ENCODE measurements at places on chromosomes 6 and 20.

DNA sequence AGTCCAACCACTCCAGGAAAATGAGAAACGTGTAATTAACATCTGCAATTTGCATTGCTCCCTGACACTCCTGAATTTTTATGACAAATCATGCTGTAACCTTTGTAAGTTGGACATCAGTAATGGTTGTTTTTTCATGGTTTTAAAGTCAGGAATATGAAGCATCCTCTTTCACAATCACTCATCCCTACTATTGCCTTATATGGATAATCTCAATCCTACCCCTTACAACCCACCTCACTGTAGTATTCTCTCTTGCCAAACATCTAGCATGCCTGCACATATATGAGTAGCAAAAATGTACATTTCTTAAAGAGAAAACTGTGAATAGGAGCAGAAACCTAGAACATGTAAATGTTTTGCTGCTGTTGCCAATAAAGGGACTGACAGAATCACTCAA lies 729.5 kb downstream of the KIF16B start:
- DNase-seq, result no peak

DNA sequence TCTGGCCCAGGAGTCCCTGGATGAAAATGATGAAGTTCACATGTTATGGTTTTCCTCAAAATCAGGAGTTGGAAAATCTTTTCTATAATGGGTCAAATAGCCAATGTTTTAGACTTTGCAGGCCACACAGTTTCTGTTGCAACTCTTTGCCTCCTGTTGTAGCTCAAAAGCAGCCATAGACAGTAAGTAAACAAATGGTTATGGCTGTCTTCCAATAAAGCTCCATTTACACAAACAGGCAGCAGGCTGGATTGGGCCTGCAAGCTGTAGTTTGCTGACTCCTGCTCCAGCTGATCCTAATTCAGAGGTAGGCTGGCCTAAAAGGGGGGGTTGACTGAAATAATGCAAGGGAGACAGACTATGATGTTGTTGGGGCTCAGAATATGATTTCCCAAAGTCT lies 33.0 kb downstream of the METTL24 start:
- DNase-seq, result peak; percentile 27

DNA sequence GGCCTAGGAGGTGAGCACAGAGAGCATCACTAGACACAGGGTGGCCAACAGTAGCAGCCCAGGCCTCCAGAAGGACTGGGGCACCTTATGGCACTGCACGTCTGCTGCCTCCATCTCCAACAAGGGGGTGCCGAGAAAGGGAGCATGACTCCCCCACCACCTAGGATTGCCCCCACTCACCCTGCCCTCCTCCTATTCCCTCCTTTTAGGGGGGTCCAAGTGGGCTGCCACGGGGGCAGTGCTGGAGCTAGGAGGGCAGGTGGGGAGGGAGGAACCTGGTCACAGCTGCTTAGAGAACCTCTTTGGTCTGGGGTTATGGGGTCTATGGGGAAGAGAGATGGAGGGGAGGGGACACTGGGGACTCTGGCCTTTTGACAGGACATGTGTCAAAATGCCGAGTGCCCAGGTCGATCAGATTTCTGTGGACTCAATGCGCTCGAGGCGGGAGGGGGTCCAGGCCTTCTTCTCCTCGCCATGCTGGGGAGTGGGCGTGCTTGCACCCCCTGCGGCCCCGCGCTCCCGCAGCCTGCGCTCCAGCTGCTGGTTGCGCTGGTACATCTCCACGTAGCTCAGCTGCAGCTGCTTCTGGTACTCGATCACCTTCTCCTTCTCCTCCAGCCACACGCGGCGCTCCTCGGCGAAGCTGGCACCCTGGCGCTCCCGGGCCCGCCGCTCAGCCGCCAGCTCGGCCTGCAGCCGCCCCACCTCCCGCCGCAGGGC lies 4.5 kb upstream of the FASTKD5 start:
- DNase-seq, result no peak

- peak; percentile 23 for DNase-seq
Measured at GRCh38 chr6:90393232-90393884, 96.7 kb upstream of the BACH2 start.

DNA sequence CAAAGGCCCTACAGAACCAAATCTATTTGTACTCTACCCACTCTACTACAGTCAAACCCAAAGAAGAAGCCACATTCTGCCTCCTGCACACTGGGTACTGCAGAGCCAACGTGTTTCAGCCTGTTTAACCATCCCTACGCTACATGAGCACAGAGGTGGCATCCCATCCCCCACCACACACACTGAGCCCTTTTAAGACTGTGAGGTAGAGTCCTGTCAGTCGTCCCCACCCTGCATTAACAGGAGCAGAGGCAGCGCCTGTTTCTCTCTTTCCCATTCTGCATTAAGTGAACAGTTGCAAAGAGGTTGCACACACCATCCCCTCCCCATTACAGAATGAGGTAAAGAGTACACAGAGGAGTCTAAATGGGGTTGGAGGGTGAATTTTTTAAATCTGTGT lies 5.2 kb upstream of the RSPH4A start:
- no peak for DNase-seq

- DNase-seq, result no peak
Measured at GRCh38 chr6:147169529-147169928, 34.7 kb upstream of the STXBP5 start.

GRCh38 chr6:28280595-28281287 lies 631 bp upstream of the PGBD1 start:
- DNase-seq, result no peak

- no peak for DNase-seq
Measured at GRCh38 chr6:40378071-40378724, 209.0 kb downstream of the LRFN2 start.

- DNase-seq, result no peak
Measured at GRCh38 chr6:99114769-99115406, 167.1 kb upstream of the FBXL4 start.

- DNase-seq, result no peak
Measured at GRCh38 chr6:134909701-134910592, 40.0 kb downstream of the ALDH8A1 start.

- DNase-seq, result no peak
Measured at GRCh38 chr6:124430740-124431318, 531.4 kb upstream of the RNF217 start.

- DNase-seq, result no peak
Measured at GRCh38 chr6:22036699-22037098, 260.1 kb downstream of the PRL start.

DNA sequence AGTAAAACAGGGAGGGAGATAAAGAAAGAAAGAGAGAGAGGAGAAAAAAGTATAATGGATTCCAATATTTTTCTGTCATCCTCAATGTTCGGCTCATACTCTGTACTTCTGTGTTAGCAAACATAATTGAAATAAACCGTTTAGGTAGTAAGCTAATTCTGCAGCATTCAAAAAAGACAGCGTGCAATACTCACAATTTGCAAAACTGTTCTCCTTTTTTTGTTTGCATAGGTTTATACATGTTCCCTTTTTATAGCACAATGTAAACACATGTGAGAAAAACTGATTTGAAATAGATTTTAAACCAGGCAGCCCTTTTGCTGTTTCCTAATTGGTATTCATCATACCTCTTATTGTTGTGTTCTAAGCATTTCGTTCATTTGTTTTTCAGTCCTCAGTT lies 188.9 kb downstream of the PLCB1 start:
- DNase-seq, result no peak

- DNase-seq, result no peak
Measured at GRCh38 chr6:55569638-55570037, 9.4 kb downstream of the HMGCLL1 start.

DNA sequence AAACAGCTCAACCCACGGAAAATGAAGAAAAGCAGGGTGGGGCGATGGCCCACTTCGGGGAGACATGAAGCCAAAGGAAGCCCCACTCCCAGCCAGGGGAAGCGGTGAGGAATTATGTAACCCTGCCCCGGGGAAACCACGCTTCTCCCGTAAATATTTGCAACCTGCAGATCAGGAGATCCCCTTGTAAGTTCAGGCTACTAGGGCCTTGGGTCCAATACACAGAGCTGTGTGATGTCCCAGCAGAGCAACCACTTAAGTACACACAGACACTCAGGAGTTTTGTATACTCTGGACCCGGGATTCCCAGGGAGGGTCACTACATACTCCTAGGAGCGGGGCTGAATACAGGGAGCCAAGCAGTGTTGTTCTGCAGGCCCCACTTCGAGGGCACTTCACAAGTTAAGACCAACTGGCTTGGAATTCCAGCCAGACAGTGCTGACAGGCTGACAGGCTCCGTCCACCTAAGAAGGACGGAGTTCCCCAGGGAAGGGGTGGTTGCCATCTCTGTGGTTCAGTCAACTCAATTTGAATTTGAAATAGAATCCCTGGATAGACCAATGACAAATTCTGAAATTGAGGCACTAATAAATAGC lies 301.4 kb upstream of the THEMIS start:
- DNase-seq, result no peak

DNA sequence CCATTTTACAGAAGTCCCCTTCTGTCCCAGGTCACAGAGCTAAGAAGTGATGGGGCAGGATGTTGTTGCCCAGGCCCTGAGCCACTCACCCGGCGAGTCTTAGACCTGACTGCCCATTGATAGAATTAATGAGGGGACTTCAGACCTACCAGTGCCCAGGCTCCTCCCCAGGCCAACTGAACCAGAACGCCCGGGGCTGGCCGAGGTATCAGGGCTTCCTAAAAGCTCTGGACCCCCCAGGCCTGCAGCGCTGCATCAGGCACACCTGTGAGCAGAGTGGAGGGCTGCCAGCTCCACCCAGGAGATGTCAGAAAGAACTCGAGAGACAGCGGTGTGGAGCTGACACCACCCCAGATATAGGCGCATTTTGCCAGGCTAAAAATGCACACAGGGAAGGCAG lies 3.5 kb downstream of the GPR31 start:
- DNase-seq, result no peak

DNA sequence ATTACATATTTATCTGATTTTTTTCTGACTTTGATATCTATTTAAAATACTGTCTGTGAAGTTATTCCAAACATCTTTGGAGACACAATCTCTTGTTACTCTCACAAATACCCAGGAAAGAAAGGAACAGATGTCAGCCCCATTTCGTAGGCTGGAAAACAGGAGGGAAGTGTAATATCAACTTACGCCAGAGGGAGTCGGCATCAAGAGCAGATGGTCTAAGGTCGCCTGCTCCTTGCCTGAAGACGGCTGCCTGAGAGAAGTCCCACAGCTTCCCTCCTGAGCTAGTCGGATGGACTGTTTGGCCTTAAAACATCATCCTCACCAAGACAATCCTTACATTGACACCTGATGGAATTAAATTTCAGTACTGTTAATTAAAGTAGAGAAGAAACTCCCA lies 13.4 kb downstream of the CST7 start:
- no peak for DNase-seq

DNA sequence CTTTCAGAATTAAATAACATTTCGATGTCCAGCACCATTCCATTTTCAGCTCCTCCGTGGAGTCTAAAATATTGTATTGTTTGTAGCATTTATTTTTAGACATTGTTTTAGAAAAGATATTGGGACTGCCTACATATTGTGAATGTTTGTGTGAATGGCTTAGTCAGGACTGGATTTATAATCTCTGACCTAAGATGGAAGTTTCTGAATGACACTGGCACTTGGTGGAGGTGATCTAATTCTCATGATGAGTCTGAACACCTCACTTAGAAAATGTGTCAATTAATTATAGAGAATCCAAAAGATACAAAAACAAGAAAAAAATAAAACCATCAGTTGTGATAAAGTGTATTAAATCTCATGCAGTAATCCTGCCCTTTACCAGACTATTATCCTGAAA lies 60.8 kb upstream of the HBS1L start:
- DNase-seq, result no peak

DNA sequence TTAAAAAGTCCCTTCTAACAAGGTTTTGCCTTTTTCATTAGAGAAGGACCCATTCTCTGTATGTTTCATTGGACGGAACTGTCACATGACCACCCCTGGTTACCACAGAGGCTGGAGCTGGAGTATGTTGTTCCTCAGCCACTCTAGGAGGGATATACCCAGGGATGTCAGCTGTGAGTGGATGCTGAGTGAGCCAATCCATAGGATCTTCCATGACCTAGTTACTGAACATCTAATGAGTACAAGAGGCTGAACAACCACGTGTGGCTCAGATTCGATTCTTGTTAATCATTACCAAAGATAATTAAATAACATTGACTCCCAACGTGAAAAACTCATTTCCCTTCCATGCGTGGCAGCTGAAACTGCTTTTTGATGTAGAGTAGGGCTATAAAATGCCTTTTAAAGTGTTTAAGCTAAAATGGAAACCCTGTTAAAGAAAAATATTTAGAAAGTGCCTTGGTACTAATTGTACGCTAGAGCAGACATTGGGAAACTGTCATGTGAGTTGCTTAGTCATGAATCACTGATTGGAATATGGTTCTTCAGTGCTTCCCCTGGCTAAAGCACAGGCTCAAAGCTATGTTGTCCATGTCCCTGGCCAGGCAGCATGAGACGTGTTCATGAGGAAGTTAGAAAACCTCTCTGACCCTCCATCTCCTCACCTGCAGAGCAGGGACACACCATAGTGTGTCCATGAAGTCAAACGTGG lies 256.1 kb downstream of the ZNF217 start:
- DNase-seq, result no peak

GRCh38 chr6:10554826-10555225 lies 33.7 kb downstream of the GCNT2 start:
- no peak for DNase-seq

- no peak for DNase-seq
Measured at GRCh38 chr20:12023194-12023795, 105.6 kb downstream of the BTBD3 start.

DNA sequence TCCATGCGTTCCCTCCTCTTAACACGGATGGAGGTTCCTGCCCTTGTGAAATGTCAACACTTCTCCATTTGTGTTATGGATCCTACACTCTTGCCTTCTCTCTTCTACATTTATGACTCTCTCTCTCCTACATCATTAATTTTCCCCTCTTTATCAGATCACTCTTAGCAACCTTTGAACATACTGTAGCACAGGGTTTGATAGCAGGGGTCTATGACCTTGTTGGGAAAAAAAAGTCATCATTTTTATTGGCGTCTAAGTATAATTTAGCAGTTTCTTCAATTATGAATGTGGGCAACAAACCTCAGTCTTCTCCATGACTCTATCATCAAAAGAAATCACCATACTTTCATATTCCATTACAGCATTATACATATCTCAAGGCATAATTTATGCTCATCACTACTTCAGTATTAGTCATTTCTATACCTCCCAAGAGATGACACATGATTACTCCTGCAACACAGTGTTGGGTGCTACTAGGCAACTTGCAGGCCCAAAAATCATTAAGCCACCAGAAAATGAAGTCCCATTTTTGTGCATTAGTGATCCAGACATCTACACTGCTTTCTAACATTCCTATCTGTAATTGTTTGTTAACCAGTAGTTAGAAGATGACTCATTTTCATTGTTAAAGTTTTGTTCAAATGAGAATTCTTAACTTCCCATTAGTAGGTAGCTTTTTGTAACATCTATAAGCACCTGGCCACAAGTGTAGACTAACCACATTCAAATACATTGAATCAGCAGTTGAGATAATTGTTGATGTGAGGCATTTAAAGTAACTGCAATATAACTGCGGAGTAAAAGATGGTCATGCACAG lies 9.5 kb downstream of the CYP39A1 start:
- DNase-seq, result no peak

- DNase-seq, result no peak
Measured at GRCh38 chr20:25017257-25017803, 24.8 kb upstream of the APMAP start.

- no peak for DNase-seq
Measured at GRCh38 chr6:63998991-63999390, 363.4 kb downstream of the PHF3 start.
